Activated CD4-positive, alpha-beta T cell treated with anti-CD3 and anti-CD28 coated beads, Interleukin-2, amount 50 U/mL, for 24 hours (primary cell): ENCODE measurements at places on chromosomes 2 and 18.

DNA sequence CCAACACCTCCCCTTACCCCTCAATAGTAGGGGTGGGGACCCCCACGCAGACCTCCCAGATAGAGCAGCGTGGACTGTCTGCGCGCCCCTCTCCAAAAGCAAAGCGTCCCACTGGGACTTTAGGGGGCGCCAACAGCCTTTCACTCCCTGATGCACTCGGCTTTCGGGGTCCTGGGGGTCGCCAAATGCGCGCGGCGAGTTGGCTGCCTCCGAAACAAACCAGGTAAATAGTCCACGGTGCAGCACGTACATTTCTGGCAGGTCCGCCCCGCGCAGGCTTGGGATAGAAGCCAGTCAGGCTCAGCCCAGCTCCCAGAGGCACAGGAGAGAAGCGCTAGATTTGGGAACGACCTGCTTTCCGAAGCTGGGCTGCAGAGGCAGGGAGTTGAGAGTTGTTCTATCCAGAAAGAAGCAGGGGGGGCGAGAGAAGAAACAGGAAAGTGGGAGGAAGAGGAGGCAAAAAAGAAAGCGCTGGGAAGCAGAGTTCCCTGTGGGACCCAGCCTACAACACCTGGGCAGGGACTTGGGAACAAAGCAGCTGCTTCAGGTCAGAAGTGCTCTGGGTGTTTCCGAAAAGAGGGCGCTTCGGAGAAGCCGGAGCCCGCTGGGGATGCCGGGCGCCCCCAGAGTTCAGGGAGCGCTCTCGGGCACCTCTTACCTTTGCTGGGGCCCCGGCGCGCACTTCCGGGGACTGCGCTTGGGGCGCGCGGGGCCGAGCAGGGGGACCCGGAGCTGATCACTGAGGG, 544 bp downstream of the EVA1A start:
- DNase-seq = no peak

- no peak for DNase-seq
Observed at GRCh38 chr2:136107051-136108033, 10.6 kb downstream of the CXCR4 start.

- DNase-seq = no peak
Observed at GRCh38 chr18:36658611-36659010, 170.2 kb downstream of the TPGS2 start.

- no peak for DNase-seq
Observed at GRCh38 chr2:164976301-164976700, 21.0 kb upstream of the SLC38A11 start.

GRCh38 chr2:44450806-44451205, 89.1 kb downstream of the CAMKMT start:
- no peak for DNase-seq

GRCh38 chr2:160730296-160730995, 236.8 kb upstream of the RBMS1 start:
- no peak for DNase-seq
